ENCODE measurements at places on chromosomes 12 and 14.

- peak; percentile 71 for DNase-seq
These were observed 219.2 kb downstream of the MSRB3 start for GRCh38 chr12:65497660-65498059.

- peak; percentile 75 for DNase-seq
These were observed 44.8 kb upstream of the NR2C1 start for GRCh38 chr12:95118138-95118787.

GRCh38 chr12:83261998-83262397 lies 575.3 kb downstream of the TMTC2 start:
- no peak for DNase-seq

- peak; percentile 80 for DNase-seq
These were observed 232.1 kb downstream of the NAV3 start for GRCh38 chr12:78062786-78063185.

- no peak for DNase-seq
These were observed 2.9 kb downstream of the NOVA1 start for GRCh38 chr14:26594756-26595545.

DNA sequence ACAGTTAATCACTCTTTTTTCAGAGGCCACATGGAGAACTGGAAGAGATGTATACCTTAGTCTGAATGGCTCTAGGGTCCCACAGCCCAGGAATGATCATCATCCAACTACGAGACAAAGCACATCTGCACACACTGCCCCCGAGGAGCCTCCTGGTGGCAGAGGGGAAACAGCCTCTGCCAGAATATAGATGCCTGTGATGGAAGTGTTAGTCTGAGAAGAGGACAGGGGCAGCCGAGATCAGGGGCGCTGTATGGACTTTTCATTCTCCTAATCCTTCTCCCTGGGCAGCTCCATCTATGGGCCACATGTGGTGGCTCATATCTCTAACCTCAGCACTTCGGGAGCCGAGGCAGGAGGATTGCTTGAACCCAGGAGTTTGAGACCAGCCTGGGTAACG lies 82.8 kb upstream of the CAPRIN2 start:
- no peak for DNase-seq

- DNase-seq, result no peak
These were observed 102.2 kb downstream of the PRKAB1 start for GRCh38 chr12:119770146-119770545.

- no peak for DNase-seq
These were observed 250.2 kb upstream of the RTL1 start for GRCh38 chr14:101153691-101154090.

GRCh38 chr12:7012024-7012607 lies 6.2 kb downstream of the LPCAT3 start:
- no peak for DNase-seq
